ENCODE measurements at places on chromosomes 5 and 9. TPM values are rescaled to one million over a fixed set of nuclear protein-coding genes. Genes with fewer than 3 reads are reported as not detected.

- H3K36me3 ChIP-seq, result no peaks in the 10 kb centered on the region
- no peak for DNase-seq
- no peak overlapping the region for H3K27ac ChIP-seq
- H3K4me1 ChIP-seq, result no peaks in the 10 kb centered on the region
- H3K4me3 ChIP-seq, result no peak overlapping the region
These were observed 57.4 kb upstream of the SIMC1 start for GRCh38 chr5:176180781-176181180.

DNA sequence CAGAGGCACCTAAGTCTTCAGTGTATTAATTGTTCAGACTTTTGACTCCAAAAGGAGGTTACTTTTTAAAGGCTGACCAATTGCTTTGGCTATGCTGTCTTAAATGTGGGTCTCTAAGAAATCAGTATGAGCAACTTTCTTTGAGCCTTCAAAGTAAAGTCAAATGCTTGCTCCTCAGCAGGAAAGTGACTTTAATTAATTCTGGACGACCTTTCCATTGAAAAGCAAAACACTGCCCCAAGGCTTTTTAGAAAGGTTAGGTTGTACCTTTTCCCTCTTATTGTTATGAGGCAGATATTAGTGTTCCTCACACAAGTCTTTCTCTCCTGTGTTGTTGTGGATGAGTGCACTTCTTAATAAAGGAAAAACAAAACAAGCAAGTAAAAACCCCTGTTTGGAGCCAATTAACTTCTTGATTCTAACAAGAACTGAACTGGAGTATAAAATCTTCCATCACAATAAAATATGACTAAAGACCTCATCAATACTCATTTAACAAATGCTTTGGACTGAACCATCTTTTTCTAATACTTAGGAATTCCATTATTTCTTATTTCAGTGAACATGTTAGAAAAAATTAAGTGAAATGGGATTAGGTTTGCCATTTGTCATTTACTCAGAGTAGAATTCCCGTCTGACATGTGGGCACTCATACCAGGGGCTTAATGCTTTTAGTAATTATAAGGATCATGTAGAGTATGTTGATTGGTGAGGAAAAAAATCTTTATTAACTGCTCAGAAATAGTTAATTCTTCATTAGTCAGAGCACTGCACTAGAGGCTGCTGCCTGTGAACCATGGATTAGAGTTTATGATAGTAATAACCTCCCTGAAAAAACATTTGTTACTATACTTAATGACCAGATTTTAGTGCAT lies 159.1 kb upstream of the ZNF608 start:
- DNase-seq, result no peak
- no peaks in the 10 kb centered on the region for H3K36me3 ChIP-seq
- peaks cover 51% of the 10 kb centered on the region for H3K4me1 ChIP-seq
- no peak overlapping the region for H3K4me3 ChIP-seq

DNA sequence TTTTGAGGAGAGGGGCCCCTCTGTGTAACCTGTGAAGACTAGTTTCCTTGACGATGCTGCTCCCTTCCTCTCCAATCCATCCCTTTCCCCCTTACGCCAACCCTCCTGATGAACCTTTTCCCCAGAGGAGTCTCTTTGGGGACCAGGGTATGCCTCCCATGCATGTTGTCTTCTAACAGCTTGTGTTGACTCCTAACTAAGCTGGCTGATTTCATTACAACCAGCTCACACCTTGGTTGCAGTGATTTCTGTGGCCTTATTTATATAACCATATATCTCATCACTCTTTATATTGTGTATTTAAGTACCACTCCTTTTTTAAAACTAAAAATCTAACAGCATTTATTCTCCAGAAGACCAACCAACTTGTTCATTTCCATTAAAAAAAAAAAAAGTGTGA lies 42.5 kb downstream of the SFXN1 start:
- no peak for DNase-seq
- H3K36me3 ChIP-seq, result no peaks in the 10 kb centered on the region
- H3K27me3 ChIP-seq, result no peaks in the 10 kb centered on the region
- no peak overlapping the region for H3K27ac ChIP-seq
- H3K4me1 ChIP-seq, result no peaks in the 10 kb centered on the region

DNA sequence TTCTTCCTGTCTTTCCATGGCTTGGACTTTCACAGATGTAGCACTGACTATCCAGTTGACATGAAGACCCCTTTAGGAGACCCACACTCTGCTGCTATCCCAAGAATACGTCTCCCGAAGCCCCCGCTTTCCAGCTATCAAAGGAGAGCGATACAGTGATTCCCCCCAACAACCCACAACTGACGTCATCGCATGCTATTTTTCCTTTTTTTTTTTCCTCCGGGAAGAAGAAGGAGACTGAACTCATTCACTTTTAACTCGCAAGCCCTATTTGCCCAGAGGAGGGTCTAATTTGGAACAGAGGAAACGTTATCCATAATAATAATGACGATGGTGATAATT lies 2.1 kb downstream of the PAPPA start:
- H3K4me1 ChIP-seq, result peaks cover 12% of the 10 kb centered on the region
- DNase-seq, result no peak
- H3K27me3 ChIP-seq, result peaks cover 71% of the 10 kb centered on the region

- no peak overlapping the region for H3K27ac ChIP-seq
- H3K36me3 ChIP-seq, result no peaks in the 10 kb centered on the region
- no peak for DNase-seq
- no peaks in the 10 kb centered on the region for H3K27me3 ChIP-seq
- H3K4me1 ChIP-seq, result peaks cover 19% of the 10 kb centered on the region
These were observed 77.0 kb downstream of the GNAQ start for GRCh38 chr9:77954666-77955015.

INSL6 gene
- total RNA-seq, result not detected

MED22 gene
- 25.0 TPM for total RNA-seq

- no peak for DNase-seq
- H3K36me3 ChIP-seq, result no peaks in the 10 kb centered on the region
- H3K4me3 ChIP-seq, result no peak overlapping the region
- peaks cover 29% of the 10 kb centered on the region for H3K27me3 ChIP-seq
- H3K4me1 ChIP-seq, result peaks cover 7% of the 10 kb centered on the region
These were observed 25.7 kb upstream of the TNC start for GRCh38 chr9:115143689-115144088.

GRCh38 chr5:78647351-78647818 lies 1.2 kb downstream of the LHFPL2 start:
- no peaks in the 10 kb centered on the region for H3K36me3 ChIP-seq
- H3K4me1 ChIP-seq, result peaks cover 6% of the 10 kb centered on the region
- H3K4me3 ChIP-seq, result peak overlapping the region; percentile 96
- peak overlapping the region; percentile 96 for H3K27ac ChIP-seq
- peak; percentile 59 for DNase-seq
- no peaks in the 10 kb centered on the region for H3K27me3 ChIP-seq

DNA sequence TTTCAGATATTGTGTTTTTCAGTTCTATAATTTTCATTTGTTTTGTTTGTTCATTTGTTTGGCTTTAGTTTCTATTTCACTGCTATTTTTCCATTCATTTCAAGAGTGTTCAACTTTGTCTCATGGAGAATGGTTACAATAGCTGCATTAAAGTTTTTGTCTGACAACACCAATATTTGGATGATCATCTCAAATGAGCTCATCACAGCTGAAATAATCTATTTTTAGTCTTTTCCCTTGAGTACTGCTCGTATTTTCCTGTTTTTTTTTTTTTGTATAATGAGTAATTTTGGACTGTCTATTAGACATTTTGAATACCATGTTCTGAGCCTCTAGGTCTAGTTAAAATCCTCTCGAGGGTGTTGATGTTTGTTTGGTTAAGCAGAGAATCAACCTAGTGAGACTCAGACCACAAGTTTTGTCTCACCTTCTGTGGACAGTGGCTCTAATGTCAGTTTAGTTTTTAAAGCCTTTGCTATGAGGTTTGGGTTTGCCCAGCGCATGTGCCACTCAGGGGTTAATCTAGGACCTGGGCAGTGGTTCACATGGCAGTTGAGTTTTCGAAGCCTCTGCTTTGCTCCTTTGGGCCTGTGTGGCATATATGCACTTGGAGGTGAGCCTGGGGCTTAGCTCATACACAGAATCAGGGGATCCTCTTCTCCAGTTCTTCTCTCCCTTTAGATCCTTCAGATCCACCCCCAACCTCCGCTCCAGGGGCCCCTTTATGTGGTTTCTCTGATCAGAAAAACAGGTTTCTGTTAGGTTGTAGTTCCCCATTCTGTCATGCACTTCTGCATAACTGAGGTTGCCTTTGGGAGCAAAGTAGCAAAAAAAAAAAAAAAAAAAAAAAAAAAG lies 79.8 kb downstream of the ARSB start:
- DNase-seq, result no peak
- no peaks in the 10 kb centered on the region for H3K36me3 ChIP-seq
- no peaks in the 10 kb centered on the region for H3K27me3 ChIP-seq
- no peak overlapping the region for H3K4me3 ChIP-seq
- H3K4me1 ChIP-seq, result peaks cover 10% of the 10 kb centered on the region

GRCh38 chr5:154385236-154385512 lies 60.6 kb upstream of the SAP30L start:
- no peak overlapping the region for H3K4me3 ChIP-seq
- peak; percentile 19 for DNase-seq
- H3K27me3 ChIP-seq, result no peaks in the 10 kb centered on the region
- no peaks in the 10 kb centered on the region for H3K36me3 ChIP-seq

GRCh38 chr5:90565491-90565890 lies 6.9 kb downstream of the ADGRV1 start:
- no peak for DNase-seq
- H3K27ac ChIP-seq, result no peak overlapping the region
- H3K36me3 ChIP-seq, result no peaks in the 10 kb centered on the region
- peaks cover 14% of the 10 kb centered on the region for H3K27me3 ChIP-seq
- no peaks in the 10 kb centered on the region for H3K4me1 ChIP-seq
- H3K4me3 ChIP-seq, result no peak overlapping the region

DNA sequence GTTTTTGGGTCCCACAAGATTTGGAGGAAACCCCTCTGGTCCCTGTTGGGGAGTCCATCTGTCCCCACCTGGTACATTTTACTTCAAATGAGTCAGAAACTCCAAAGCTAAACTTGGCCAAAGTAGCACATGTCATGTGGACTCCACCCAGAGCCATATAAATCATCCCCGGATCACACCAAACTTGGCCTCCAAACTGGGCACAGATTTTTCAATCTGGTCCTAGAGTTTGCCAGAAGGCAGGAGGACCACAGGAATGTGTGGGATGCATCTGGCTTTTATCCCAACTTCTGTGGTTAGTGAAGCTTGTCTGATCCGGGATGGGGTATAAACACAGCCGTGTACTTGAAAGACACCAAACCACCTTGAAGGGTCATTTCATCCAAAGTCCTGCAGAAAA lies 66.3 kb downstream of the MAT2B start:
- DNase-seq, result no peak
- H3K27me3 ChIP-seq, result peaks cover 19% of the 10 kb centered on the region
- no peak overlapping the region for H3K4me3 ChIP-seq
- no peaks in the 10 kb centered on the region for H3K4me1 ChIP-seq

GRCh38 chr9:93496285-93496684 lies 42.9 kb upstream of the FAM120AOS start:
- no peak overlapping the region for H3K27ac ChIP-seq
- no peak for DNase-seq
- H3K4me3 ChIP-seq, result no peak overlapping the region
- peaks cover 8% of the 10 kb centered on the region for H3K4me1 ChIP-seq
- H3K27me3 ChIP-seq, result no peaks in the 10 kb centered on the region

- H3K27me3 ChIP-seq, result no peaks in the 10 kb centered on the region
- DNase-seq, result no peak
- no peaks in the 10 kb centered on the region for H3K4me1 ChIP-seq
These were observed 471.3 kb downstream of the MAT2B start for GRCh38 chr5:163976696-163977095.

- H3K4me1 ChIP-seq, result no peaks in the 10 kb centered on the region
- peak overlapping the region; percentile 28 for H3K27ac ChIP-seq
- H3K27me3 ChIP-seq, result no peaks in the 10 kb centered on the region
- no peaks in the 10 kb centered on the region for H3K36me3 ChIP-seq
These were observed 159.7 kb upstream of the CDH12 start for GRCh38 chr5:23012842-23013241.

GRCh38 chr9:91386765-91387164 lies 25.0 kb upstream of the AUH start:
- H3K36me3 ChIP-seq, result no peaks in the 10 kb centered on the region
- no peaks in the 10 kb centered on the region for H3K4me1 ChIP-seq
- no peak overlapping the region for H3K4me3 ChIP-seq
- H3K27me3 ChIP-seq, result no peaks in the 10 kb centered on the region
- no peak overlapping the region for H3K27ac ChIP-seq

GRCh38 chr9:129879991-129880653 lies 44.9 kb downstream of the USP20 start:
- no peak for DNase-seq
- peaks cover 4% of the 10 kb centered on the region for H3K36me3 ChIP-seq
- no peak overlapping the region for H3K4me3 ChIP-seq
- H3K27me3 ChIP-seq, result no peaks in the 10 kb centered on the region

- H3K4me3 ChIP-seq, result no peak within 1 kb of the TSS
- no peak within 1 kb of the TSS for H3K27ac ChIP-seq
- no peaks in the 10 kb centered on the region for H3K4me1 ChIP-seq
- peaks cover 18% of the 10 kb centered on the region for H3K27me3 ChIP-seq
- H3K36me3 ChIP-seq, result no peaks in the 10 kb centered on the region
These were observed at the start of gene TAL2 for GRCh38 chr9:105662184-105663104. TSS of gene TAL2 (plus strand) at chr9:105662457. CDS start at chr9:105662497, 40 bp downstream.

DNA sequence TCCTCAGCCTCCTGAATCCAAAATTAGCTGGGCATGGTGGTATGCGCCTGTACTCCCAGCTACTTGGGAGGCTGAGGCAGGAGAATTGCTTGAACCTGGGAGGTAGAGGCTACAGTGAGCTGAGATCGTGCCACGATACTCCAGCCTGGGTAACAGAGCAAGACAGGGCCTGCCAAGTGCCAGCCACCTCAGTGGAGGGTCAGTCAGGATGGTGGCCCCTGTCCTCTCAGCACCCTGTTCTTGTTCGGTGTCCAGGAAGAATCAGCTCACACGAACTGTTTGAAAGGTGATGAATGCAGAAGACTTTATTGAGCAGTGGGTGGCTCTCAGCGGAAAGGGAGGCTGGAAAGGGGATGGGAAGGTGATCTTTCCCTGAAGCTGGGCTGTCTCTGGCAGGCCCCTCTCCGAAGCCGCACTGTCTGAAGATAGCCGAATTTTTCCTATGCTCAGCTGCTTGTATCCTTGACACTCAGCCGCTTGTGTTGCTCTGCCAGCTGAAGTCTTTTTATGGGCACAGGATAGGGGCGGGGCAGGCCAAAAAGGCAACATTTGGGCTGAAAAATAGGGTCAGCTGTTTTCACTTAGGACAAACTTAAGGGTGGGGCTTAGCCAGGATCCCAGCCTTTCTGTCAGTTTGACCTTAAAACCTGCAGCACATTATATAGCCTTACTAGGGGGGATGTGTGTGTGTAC lies 50.9 kb downstream of the UBE2R2 start:
- no peaks in the 10 kb centered on the region for H3K27me3 ChIP-seq
- peaks cover 9% of the 10 kb centered on the region for H3K4me1 ChIP-seq
- DNase-seq, result no peak
- no peaks in the 10 kb centered on the region for H3K36me3 ChIP-seq
